ENCODE measurements at places on chromosomes 3 and 15.
A peak's percentile ranks its signal among the peaks of the same experiment; 100 is the strongest.

- peak; percentile 5 for DNase-seq
Measured at GRCh38 chr3:39541917-39542329, 74.4 kb downstream of the MOBP start.

DNA sequence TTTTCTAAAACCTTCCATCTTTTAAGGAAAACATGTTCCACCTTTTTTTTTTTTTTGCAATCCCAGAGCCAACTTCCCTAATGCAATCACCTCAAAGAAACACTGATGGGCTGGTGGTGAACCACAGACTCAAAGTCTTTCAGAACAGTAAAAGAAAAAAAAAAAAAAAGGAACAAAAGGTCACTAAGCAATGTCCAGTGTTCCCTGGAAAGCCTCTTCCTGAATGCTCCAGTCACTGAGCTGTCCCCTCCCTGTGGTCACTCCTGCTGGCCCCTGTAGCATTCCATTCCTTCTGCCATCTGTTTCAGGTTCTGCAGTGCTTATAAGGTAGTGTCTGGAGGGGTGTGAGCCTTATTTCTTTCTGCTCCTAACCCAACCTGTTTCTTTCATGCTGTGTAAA is 53.3 kb downstream of the AAGAB start:
- no peak for DNase-seq

- peak; percentile 43 for DNase-seq
Measured at GRCh38 chr15:38217788-38218609, 34.6 kb upstream of the SPRED1 start.

DNA sequence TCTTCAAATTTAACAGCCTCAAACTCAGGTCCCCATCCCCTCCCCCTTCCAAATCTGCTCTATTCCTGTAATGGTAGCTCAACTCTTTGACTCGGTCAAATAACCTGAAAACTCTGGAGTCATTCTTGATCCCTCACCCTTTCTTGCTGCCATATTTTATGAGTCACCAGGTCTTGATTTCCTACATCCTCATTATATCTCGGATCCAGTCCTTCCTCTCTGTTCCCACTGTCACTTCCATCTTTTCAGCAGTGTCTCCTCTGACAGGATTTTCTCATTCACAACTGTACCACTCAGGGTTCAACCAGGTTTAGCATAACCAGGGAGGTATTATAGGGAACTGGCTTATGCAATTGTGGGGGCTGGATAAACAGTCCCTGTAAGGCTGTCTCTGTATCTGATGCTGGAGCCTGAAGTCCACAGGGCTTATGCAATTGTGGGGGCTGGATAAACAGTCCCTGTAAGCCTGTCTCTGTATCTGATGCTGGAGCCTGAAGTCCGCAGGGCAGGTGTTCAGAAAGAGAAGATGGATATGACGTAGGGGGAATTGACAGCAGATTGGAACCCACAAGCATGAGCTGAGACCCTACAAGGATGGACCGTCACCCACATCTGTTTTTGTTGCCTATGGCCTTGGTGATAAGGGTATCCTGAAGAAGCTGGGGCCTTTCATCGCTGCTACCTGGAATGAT is 9.1 kb upstream of the FETUB start:
- DNase-seq = no peak

DNA sequence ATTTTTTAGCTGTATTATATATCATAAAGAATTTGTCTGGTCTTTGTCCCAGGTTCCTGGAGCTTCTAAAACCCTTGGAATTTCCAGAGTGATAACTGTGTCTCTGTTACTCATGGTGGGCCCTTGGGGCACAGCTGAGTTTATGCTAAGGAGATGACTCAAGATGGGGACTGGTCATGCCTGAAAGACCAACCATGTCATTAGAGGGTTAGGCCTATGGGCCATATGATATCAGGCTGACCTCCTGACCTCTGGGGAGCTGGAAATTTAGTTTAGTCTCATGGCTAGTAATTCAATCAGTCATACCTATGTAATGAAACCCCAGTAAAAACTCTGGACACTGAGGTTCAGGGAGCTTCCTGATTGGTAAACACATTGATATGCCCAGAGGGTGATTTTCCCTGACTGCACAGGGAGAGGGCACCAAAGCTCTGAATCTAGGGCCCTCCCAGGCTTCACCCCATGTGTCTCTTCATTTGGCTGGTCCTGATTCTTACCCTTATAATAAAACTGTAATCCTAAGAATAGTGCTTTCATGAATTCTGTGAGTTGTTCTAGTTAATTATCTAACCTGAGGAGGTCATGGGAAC is 69.6 kb downstream of the EEFSEC start:
- DNase-seq = no peak

DNA sequence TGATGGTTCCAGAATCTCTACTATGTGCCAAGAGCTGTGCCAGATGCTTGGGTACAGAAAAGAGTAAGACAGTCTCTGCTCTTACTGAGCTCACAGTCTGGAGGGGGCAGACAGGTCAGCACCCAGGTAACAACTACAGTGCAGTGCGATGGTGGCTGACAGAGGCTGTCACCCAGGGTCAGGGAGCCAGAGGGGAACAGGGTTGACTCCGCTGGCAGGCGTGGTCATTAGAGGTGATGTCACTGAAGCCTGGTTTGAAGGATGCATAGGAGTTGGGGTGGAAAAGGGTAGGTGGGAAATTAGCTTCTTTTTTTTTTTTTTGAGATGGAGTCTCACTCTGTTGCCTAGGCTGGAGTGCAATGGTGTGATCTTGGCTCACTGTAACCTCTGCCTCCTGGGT is 31.5 kb downstream of the GNB5 start:
- DNase-seq = no peak

DNA sequence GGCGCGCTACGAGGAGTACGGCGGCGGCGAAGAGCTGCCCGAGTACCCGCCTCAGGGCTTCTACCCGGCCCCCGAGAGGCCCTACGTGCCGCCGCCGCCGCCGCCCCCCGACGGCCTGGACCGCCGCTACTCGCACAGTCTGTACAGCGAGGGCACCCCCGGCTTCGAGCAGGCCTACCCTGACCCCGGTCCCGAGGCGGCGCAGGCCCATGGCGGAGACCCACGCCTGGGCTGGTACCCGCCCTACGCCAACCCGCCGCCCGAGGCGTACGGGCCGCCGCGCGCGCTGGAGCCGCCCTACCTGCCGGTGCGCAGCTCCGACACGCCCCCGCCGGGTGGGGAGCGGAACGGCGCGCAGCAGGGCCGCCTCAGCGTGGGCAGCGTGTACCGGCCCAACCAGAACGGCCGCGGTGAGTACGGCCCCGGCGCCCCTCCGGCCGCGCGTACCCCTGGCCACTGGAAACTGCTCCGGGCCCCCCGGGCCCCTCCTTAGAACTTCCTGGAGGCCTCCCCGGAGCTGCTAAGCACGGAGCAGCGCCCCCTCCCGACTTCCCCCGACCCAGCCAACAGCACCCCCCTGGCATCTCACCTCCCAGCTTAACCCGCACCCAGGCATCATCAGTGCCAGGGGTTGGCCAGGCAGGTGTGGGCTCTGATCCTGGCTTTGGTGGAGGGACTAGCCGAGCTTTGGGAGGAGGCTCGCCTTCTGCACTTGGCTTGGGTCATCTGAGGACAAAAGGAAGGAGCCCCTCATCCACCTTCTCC is 1.4 kb downstream of the LOXL1 start:
- no peak for DNase-seq

- peak; percentile 58 for DNase-seq
Measured at GRCh38 chr15:35305946-35306345, 220.9 kb upstream of the NANOGP8 start.

- no peak for DNase-seq
Measured at GRCh38 chr3:148922467-148922866, 57.4 kb downstream of the CPA3 start.

DNA sequence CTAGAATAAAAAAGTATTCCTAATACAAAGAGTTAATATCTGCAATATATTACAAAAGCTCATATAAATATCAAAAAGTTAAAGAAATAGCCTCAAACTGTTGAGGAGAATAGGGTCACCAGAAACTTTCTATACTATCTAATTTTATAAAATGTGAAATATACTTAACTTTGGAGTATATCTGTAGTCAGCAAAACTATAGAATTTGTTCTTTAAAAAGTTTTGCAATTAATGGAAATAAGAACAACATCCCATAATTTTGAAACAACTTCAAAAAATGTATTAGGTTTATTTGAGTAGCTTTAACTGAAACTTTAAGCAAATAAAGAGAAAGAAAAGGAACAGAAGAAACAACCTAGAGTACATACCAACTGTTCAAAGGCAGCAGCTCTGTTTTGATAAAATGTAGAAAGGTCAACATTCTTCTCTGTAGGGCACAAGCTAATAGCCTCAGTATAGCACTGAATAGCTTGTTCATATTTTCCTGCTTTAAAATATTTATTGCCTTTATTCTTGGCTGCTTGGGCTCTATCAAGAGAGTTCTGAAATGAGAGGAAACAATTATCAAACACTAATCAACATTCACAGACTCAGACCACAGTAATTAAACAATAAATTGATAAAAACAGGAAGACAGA is 14.3 kb downstream of the TOMM70 start:
- no peak for DNase-seq

DNA sequence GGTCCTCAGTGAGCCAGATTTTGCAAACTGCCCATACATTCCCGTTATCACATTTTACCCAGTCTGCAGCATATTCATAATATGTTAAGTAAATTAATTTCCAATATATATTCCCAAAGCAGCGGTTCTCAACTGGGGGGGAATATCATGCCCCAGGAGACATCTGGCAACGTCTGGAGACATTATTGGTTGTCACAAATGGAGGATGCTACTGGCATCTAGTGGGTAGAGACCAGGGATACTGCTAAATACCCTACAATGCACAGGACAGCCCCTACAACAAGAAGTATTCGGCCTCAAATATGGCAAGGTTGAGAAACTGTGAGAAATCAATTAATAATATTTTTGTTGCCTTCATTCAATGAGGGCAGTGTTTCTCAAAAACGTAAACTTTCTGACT is 280.3 kb downstream of the MAGI1 start:
- DNase-seq = no peak

DNA sequence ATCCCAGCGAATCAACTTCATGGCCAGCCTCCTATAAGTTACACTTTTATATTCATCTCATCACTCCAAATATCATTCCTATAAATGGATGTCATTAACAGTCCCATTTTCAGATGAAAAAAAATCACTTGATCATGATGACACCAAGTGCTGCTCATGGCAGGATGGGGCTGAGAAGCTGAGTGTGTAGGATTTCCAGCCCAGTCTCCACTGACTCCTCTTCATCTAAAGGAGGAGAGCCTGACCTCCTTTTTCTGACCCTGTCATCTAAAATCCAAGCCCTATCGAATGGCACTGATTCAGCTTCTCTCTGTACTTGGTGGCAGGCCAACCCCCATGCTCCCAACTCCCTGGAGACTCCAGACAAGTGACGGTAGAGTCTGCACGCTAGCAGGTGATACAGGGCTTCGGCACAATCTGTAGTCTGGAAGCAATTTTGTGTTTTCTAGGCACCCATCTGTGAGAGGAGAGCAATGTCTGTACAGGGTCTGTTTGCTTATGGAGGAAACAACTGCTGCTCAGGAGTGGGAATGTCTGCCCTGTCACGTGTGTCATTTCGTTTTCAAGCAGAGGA is 103.2 kb downstream of the EPHB1 start:
- DNase-seq = no peak

GRCh38 chr3:15610082-15610759 is 8.7 kb downstream of the BTD start:
- DNase-seq = no peak

GRCh38 chr3:125160606-125161371 is 51.8 kb downstream of the SLC12A8 start:
- DNase-seq = peak; percentile 12

- DNase-seq = no peak
Measured at GRCh38 chr3:189652042-189652441, 20.9 kb downstream of the TP63 start.

GRCh38 chr15:63041974-63042876 is at the start of gene TPM1:
TPM1 (plus strand) TSS chr15:63042747; CDS start chr15:63042830, 83 bp downstream.
- DNase-seq = peak; percentile 88

DNA sequence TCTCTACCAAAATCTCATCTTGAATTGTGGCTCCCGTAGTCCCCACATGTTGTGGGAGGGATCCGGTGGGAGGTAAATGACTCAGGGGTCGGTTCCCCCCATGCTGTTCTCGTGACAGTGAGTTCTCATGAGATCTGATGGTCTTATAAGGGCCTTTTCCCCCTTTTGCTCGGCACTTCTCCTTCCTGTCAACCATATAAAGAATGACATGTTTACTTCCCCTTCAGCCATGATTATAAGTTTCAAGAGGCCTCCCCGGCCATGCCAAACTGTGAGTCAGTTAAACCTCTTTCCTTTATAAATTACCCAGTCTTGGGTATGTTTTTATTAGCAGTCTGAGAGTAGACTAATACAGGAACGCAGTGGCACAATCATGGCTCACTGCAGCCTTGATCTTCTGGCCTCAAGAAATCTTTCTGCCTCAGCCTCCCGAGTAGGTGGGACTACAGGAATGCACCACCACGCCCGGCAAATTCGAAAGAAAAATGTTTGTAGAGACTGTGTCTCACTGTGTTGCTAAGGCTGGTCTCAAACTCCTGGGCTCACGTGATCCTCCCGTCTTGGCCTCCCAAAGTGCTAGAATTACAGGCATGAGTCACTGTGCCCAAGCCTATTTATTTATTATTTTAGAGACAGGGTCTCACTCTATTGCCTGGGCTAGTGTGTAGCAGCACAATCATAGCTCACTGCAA is 101.0 kb downstream of the ATP10A start:
- DNase-seq = no peak

DNA sequence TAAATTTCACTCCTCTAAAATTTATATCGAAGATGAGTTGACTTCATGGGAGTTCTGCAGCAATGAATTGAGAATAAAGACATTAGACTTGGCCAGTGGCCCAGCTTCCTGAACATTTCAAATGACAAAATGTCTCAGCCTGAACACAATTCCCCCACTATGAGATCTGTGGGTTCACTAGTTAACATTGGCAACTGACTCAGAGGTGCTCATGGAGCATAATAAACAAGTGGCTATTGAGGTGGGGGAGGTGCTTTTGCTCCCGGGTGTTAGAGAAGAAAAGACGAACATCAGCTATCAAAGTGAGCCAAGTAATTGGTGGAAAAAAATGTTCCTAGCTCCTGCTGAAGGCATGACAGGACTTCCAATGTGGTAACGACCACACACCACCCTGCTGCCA is 6.3 kb downstream of the ATP13A4 start:
- no peak for DNase-seq

- no peak for DNase-seq
Measured at GRCh38 chr3:24566927-24567326, 72.3 kb upstream of the THRB start.

GRCh38 chr3:194123726-194124125 is 12.2 kb upstream of the HES1 start:
- DNase-seq = no peak

DNA sequence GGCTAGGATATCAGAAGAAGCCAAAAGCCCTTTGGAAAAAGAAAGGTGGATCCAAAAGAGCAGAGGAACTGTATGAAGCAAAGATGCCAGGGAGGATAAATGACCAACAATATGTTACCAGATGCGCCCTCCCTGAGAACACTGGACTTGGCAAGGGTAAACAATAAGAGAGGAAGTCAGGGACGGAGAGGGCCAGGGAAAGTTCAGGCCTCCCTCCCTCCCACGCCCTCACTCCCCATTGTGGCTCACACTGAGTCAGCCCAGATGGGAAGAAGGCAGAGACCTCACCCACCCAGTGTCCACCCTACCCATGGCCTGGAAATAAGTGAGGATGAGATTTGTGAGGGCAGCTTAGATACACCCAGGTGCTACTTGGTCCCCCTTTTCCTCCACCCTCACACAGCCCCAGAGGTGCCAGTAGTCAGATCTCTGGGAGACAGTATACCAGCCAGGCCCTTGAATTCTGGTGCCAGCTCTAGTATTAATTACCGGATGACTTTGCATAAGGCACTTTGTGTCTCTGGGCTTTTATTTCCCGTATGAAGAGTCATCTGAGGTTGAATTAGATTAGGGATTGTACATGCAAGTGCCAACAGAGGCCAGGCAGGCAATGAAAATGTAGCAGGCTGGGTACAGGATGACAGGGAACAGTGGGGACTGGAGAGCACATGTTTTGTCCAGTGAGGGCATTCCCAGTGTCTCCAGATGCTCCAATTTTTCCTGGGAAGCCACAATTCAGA is 35.1 kb upstream of the FRMD4B start:
- no peak for DNase-seq

All from renal pelvis (tissue), 12 donors.